LHCN-M2 (cell line): ENCODE measurements at places on chromosomes 5 and 9. TPM values are rescaled to one million over a fixed set of nuclear protein-coding genes. Genes with fewer than 3 reads are reported as not detected.

DNA sequence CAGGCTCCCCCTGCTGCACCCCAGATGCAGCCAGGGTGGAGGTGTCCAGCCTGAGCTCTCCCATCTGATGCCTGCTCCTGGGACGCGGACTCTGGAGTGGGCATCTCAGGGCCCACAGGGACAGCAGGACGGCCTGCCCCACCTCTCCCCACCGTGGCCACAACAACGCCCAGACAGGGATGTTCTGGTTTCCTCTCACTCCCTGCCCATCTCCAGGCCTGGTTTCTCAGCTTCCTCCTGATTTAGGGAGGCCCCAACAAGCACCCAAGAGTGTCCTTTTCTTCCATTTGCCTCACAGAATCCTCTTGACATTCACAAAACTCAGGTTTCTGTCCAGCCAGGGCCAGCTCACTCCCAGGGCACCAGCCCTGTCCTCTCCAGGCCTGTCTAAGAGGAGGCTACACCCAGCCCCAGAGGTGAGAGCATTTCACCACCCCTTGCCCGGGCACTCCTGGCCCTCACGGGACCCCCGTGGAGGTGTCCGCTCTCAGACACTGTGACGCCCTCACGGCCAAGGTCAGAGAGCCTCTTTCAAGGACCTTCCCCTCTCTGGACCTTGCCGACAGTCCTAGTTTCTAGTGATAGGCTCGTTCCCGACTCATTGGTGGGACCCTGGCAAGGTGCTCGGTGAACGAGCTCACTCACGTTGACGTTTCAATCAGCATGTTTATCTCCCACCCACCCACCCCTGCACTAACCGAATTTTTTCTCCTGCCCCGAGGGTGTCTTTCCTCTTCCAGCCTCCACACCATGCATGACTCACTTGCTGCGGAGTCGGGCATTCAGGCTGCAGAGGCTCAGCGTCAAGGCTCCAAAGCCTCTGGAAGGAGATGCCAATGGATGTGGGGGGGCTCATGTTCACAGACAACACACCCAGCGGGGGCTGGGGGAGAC is 62.0 kb upstream of the UNC5A start:
- DNase-seq: no peak

GRCh38 chr9:1156794-1157550 is 106.8 kb downstream of the DMRT2 start:
- DNase-seq: no peak

DNA sequence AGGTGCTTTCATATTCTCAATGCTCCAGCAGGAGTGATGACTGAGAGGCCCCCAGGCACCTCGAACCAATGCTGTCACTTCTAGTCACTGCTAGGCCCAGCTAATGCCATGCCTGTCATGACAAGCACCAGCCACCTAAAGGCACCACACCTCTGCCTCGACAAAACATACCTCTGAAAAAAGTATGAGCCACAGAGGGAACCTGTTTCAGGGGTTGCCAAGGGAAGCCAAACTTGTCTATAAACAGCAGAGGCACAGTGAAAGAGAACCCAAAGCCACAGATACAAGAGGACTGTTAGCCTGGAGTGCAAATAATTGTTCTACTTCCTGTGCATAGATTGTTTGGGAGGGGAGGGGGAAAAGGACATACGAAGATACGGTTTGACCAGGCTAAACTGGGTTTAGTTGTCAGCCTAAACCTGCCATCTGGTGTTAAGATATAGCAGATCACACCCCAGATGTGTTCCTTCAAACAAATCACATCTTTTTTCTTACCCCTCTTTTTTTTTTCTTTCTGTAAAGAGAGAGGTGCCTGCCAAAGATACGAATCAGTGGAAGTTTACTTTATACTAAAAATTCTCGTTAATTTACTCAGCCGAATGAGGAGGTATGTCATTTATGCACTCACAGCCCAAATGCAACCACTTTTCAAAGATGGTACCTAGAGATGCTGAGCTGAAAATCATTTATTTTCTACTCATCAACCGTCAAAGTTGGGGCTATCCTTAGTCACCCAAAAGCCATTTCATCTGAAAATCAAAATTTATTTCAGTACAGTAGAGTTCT is 45.7 kb downstream of the BNC2 start:
- peak; percentile 54 for DNase-seq

DNA sequence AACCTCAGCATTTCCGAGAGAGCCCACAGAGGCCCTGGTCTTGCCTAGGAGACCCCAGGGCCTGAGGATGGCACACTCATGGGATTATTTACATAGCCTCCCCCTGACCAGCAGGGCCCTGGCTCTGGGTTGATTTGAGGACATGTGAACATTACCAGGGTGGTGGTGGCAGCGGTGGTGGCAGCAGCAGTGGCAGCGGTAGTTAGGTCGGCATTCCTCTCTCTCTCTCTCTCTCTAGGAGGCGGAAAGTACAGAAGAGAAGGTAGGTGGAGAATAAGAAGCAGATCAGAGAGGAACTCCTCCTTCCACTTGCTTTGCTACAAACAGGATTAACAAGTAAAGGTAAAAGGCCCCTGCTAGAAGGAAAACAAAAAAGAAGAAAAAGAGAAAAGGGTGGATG is 39.3 kb downstream of the B4GALT1 start:
- DNase-seq: no peak

DNA sequence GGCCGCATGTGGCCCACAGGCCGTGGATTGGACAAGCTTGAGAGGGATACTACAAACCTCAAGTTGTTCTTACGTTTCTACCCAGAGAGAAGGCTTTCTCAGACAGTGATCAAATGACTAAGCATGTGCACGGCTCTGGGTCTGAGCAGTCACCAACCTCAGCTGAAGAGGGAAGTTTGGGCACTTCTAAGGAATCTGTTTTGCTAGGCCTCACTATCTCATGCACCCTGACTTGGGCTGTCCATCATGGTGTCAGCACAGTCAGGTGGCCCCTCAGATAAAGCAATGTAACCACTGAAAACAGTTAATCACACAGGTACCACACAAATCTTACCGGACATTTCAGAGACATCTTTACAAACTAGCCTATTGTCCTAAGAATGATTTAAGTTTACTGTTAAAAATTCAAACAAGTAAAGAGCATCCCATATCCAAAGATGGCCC is 24.6 kb downstream of the CSF2 start:
- peak; percentile 58 for DNase-seq

The PDCD1LG2 gene
- 18.3 and 20.6 TPM in 2 replicates for total RNA-seq

The ADGRV1 gene
- 0.17 TPM in 1 of 2 replicates, not detected in the other for total RNA-seq

The TNFSF8 gene
- total RNA-seq: not detected in 2 replicates

The SNCAIP gene
- not detected in 2 replicates for total RNA-seq

GRCh38 chr5:149537374-149537975 is 13.8 kb downstream of the CSNK1A1 start:
- DNase-seq: no peak

DNA sequence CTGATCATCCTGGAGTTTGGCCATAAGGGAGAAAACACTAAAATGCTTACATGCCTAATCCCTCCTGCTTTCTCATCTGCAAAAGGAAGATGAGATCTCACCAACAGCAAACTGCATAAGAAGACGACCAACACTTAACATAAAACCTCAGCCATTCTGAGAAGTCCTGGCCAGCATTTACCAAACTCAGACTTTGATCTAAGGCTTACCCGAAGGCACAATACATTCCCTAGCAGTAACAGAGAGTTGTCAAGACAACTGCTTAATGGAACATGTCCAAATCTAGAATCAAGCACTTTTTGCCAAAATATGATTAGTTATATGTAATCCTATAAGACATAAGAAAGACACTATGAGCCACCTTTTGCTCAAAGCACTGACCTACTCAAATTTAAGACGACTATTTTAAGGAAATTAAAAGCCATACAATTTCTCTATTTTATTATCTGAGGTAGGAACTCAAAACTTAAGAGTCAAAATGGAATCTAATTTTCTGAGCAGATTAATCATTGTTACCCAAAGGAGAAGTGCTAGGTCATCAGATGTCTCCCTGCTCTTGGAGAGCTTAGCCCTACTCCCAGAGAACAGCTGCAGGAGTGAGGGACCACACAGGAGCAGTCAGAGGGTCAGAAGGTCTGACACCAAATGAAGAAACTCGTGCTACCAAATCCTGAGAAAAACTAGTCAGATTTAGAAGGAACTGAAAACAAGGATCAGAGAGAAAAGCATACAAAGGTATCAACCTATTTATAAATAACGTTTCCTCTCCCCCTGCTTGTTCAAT is 39.3 kb downstream of the EPB41L4A start:
- no peak for DNase-seq

- DNase-seq: no peak
These were observed 117.5 kb downstream of the COL5A1 start for GRCh38 chr9:134758949-134759607.

The MYO10 gene
- 21.5 and 29.8 TPM in 2 replicates for total RNA-seq

The C7 gene
- not detected in 2 replicates for total RNA-seq

- no peak for DNase-seq
These were observed 402.9 kb upstream of the CLINT1 start for GRCh38 chr5:158261674-158262367.

- no peak for DNase-seq
These were observed 11.2 kb upstream of the PCDH1 start for GRCh38 chr5:141889282-141889871.

- DNase-seq: no peak
These were observed 56.5 kb upstream of the RNF38 start for GRCh38 chr9:36456480-36457065.

- no peak for DNase-seq
These were observed 1.4 kb downstream of the BARX1 start for GRCh38 chr9:93953496-93954433.

The COL27A1 gene
- total RNA-seq: 6.7 and 11.4 TPM in 2 replicates

The RASGEF1C gene
- not detected in 2 replicates for total RNA-seq

- no peak for DNase-seq
These were observed 8.6 kb downstream of the GOLGA1 start for GRCh38 chr9:124932333-124932732.

GRCh38 chr5:108727236-108727650 is 20.5 kb upstream of the FER start:
- DNase-seq: peak; percentile 22

- peak; percentile 98 for DNase-seq
These were observed 20.7 kb upstream of the ZNF782 start for GRCh38 chr9:96874947-96875460.

- peak; percentile 73 for DNase-seq
These were observed at the start of gene PCDHB7 for GRCh38 chr5:141172381-141173204. TSS of gene PCDHB7 (plus strand) at chr5:141172644. CDS start at chr5:141172836, 192 bp downstream.

The FREM1 gene
- 0.75 TPM in 1 of 2 replicates, not detected in the other for total RNA-seq

The LCNL1 gene
- total RNA-seq: 0.11 TPM in 1 of 2 replicates, not detected in the other

DNA sequence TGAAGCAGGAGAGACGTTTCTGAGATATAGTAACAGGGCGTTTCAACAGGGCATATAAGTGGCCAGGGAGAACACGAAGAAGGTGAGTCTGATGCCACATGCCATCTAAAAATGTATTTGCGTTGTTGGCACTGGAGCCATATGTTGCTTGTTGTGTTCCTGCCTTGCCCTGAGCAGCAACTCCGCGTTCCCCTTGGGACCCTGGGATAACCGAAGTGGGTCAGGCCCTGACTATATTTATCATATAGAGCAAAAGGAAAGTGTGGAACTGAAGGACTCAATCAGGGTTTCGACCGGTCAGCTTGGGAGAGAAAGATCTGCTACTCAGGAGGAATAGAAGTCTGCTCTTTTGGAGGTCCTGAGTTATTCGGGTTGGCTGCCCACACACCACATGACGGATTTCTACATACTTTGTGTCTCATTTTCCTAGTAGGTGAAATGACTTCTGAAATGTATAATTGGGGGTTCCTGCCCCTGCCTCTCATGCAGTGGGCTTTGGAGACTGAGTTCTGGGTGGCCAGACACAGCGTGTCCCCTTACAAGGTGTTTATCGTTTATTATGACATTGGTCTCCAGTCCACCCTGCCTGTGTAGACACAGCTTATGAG is 3.0 kb downstream of the STC2 start:
- peak; percentile 21 for DNase-seq

DNA sequence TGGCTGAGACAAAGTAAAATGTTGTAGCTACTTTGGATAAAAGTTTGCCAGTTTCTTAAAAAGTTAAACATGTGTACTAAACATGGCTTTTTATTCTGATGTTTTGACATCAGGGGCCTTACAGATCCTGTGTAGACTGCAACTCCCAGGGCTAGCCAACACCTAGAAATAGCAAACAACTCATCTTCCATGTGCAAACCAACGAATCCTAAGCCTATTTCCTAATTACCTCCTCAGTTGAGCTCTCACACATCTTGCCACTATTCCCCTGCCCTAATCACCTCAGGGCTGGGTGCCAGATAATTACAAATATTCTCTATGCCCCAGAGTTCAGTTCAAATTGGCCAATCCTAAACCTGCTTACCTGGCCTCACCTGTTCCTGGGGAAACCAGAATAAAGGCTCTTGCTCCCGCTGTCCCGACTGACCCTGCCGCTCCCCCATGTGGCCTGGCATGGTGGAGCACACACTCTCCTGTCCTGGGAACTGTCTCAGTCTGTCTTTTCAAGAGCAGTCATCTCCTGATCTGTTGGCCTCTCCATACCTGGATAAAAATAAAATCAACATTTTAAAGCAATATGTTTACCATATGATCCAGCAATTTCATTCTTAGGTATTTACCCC is 37.1 kb upstream of the FAM169A start:
- DNase-seq: no peak

- peak; percentile 76 for DNase-seq
These were observed 20.3 kb downstream of the ANXA2R start for GRCh38 chr5:43019614-43020398.

DNA sequence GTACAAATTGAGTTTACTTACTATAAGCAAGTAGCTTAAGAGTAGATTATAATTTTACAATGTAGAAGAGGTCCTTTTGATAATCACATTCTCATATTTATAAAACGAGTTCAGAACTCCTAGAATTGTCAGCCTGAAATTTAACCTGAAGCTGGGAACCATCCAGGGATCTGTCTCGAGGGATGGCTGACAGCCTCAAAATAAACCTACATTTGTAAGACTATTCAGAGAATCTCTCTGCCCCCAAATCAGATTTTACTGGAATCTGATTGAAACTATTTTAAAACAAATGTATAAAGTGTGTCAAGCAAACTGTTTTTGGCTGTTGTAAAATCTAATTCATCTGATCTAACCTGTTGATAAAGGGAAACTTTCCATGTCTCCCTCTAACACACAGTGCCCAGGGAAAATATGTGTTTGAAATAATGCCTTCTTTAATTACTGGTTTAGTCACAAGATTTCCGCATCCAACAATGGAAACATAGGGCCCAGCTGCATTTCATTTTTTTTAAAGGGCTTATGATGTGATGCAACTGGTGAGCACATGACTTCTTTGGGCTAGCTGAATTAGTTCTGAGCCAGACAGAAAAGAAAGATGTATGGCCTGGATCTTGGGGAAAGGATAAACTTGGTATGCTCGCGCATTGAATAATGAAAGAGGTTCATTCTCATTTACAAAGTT is 30.3 kb downstream of the SLC25A46 start:
- DNase-seq: peak; percentile 69

The BTNL8 gene
- not detected in 2 replicates for total RNA-seq
